ENCODE measurements at places on chromosomes 4 and X.

- no peak for DNase-seq
Observed at GRCh38 chr4:15325987-15326386, 101.8 kb upstream of the C1QTNF7 start.

- DNase-seq, result no peak
Observed at GRCh38 chrX:41909068-41909467, 14.3 kb downstream of the CASK start.

- no peak for DNase-seq
Observed at GRCh38 chr4:86675548-86675947, 81.4 kb downstream of the PTPN13 start.

DNA sequence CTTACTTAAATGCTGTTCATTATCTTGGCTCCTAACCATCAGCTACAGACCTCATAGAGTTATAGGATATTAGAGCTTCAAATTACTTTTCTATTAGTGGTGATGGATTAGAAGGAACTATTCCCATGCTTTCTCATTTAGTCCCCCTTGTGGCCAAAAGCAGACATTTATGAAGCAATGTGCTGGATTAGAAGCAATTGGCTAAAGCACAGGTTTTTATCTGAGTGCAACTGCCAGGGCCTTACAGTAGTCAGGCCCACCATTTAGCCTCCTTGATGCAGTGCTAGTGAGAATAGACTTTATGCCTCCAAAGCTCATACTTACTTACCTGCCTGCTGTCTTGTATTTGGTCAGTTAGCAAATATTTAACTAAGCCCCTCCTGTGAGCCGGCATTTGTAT, 93.0 kb downstream of the TSPAN7 start:
- no peak for DNase-seq

- no peak for DNase-seq
Observed at GRCh38 chr4:7960017-7960789, 20.5 kb upstream of the AFAP1 start.

- no peak for DNase-seq
Observed at GRCh38 chr4:7382634-7383014, 52.1 kb downstream of the PSAPL1 start.

DNA sequence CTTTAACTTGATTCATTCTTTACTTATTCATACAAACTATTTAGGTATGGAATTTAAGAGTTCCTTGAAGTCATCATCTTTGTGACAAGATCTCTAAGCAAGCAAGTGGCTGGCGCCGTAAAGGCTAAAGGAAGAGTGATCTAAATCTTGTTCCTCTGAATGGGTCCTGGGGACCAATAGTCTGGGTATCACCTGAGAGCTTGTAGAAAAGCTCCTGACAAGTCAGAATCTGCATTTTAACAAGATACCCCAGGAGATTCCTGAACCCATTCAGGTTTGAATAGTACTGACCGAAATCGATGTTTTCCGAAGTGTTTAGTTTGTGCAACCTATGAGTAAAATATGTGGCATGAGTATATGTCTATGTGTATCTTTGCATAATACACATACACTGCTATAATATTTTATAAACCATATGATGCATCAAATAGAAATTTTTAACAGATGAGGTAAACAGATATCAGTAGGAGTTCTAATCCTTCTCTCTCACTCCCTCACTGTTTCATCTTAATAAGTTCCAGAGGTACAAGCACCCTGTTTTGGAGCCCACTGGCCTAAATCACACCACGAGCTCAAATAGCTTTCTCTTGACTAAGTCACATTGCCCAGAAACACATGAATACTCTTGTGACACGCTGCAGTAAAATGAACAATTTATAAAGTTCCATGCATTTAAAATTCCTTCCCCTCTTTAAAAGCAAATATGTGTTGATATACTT, 170.0 kb downstream of the RELL1 start:
- no peak for DNase-seq

DNA sequence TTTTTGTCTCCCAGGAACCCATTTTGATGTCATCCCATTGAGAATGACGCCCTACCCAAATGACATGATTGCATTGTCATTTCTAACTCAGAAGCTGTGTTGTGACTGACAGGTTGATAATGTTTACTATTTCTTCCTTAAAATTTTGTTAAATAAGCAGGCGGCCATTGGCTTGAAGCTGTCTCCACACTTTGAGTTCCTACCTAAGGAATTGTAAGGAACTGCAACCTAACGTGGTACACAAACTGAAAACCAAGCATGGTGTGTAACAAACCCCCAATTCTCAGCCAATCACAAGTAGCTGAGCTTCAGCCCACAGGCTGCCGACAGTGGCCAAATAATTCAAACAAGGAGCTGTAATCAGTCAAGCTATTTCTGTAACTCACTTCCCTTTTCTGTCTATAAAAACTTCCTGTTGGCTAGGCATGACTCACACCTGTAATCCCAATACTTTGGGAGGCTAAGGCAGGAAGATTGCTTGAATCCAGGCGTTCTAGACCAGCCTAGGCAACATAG, 2.9 kb upstream of the MND1 start:
- DNase-seq, result no peak

GRCh38 chr4:82430964-82431745, 765 bp downstream of the ENOPH1 start:
- no peak for DNase-seq

- DNase-seq, result no peak
Observed at GRCh38 chrX:119694601-119695534, 1.9 kb upstream of the SEPTIN6 start.

DNA sequence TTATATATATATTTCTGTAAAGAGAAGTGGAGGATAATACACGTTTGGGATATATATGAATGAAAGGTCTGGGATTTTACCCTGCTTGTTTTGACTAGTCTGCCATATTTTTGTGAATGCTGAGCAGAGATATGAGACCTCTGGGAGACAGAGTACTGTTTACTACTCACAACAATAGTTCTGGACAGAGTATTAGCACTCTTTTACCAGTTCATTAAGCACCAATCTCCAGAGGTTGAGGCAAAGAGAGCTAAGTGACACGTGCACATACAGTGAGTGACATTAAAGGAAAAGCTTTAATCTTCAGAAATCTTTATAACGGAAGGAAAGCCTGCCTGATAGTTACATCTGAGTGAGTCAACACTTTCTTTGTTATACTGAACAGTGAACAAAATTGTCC, 1452.7 kb upstream of the TENM3 start:
- no peak for DNase-seq

GRCh38 chr4:99062120-99062519, 26.5 kb downstream of the ADH5 start:
- no peak for DNase-seq

GRCh38 chr4:26281881-26282280, 38.9 kb upstream of the RBPJ start:
- DNase-seq, result no peak

DNA sequence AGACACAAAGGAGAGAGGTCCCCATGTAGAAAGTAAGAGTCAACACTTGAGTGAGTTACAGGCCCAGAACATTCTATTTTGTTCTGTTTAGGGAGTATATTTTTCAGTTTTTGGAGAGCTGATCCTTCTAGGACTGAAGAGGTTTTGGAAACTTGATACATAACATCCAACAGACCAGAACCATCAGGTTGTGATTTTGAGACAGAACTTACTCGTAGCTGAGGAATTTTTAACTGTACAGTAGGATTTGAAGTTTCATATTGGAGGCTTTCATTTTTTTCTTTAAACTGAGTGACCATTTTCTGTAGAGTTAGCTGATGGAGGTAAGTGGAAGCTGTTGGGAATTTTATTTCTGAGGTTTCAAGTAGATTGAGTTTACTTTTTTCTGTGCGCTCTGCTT, 73.3 kb downstream of the NCAPG start:
- DNase-seq, result no peak

DNA sequence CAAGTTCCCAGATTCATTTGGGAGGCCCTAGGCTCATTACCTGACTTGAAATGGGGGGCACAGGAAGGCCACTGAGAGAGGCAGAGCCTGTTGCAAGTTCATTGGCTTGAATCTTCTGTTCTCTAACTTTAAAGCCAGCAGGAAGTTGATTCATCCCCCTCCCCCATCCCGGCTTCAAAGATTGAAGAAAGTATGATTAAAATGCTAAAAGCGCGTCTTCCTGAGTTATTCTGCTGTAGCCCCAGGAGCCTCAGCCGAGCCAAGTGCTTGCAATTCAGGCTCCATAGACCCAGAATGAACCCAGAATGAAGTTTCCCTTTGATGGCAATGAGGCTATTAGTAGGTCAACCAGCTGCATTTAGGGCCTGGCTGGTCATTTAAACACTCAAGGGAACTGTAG, 14.7 kb downstream of the CHST7 start:
- DNase-seq, result no peak

DNA sequence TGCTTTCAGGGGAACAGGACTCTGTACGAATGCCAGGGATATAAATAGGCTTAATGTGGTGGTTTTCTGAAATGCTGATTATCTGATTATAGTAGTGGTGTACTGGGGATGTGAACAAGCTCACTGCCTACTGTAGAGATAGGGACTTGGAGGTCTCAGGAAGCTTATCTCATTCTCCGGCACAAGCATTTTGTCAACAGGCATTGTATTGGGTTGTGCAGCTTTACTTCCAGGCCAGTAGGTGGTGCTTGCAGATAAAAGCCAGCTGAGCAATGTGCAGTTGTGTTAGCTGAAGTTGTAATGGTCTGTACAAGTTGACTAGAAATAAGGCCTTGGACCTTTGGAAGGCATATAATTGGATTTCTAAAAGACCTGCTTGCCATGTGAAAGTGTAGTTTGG, 49.5 kb upstream of the TMLHE start:
- DNase-seq, result no peak

DNA sequence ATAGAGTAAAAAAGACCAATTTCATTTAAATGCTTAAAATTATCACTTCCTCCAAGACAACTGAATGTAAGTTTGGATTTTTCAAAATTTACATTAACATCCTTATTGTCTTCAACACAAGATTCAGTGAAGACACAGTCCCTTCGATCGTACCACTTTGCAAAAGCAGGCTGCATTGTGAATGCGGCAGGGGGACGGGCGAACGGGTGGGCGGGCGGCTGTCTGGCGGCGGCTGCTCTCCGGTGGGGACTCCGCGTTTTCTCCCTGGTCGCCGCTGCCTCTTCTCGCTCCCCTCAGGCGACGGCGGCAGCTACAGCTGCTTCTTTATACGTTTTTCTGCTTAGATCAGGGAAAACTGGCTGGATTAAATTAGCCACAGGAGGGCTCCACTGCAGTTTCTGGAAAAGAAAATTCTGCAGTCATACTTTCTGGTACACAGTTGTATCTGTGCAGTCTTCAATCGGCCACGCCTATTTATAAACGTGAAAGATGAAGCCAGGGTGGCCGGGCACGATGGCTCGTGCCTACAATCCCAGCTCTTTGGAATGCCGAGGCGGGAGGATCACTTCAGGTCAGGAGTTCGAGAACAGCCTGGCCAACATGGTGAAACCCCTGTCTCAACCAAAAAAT, 33.9 kb upstream of the HPF1 start:
- no peak for DNase-seq

- DNase-seq, result no peak
Observed at GRCh38 chr4:148270630-148271029, 171.6 kb downstream of the NR3C2 start.

GRCh38 chr4:10530137-10530786, 73.0 kb upstream of the ZNF518B start:
- DNase-seq, result no peak

DNA sequence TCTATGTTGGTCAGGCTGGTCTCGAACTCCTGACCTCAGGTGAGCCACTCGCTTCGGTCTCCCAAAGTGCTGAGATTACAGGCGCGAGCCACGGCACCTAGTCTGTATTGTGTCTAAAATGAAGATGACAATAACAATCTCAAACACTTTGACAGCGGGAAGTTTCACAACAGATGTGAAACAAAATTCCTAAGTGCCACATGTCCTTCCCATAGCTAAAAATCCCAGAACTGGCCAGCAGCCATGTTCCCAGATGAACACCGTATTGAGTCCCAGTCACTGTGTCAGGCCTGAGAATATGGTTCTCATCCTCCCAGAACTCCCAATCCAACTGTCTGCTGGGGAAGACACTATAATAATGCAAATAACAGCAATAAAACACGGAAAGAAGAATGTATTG, 16.4 kb upstream of the KLHL8 start:
- no peak for DNase-seq

DNA sequence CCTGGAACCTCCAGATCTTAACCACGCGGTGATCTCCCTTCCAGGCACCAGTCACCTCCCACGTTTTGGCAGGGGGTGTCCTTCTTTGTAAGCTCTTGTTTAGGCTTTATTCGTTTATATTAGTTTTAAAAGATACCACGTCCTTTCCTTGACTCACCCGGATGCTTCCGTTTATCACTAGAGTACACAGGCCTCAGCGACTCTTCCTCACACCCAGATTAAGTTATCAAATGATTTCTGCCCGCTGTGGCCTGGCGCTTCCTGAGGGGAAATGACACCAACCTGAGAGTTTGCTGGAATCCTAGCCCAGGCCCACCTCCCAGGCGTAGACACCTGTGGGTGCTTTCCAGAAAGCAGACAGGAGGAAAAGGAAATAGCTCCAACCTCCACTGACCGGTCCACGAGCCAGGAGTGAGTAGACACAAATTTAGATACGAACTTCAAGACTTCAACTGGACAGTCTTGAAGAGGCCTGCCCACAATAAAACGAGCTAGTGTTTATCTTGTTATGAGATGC, 756 bp upstream of the ADAMTS3 start:
- DNase-seq, result no peak

GRCh38 chr4:174461466-174462106, 60.7 kb downstream of the HPGD start:
- no peak for DNase-seq

DNA sequence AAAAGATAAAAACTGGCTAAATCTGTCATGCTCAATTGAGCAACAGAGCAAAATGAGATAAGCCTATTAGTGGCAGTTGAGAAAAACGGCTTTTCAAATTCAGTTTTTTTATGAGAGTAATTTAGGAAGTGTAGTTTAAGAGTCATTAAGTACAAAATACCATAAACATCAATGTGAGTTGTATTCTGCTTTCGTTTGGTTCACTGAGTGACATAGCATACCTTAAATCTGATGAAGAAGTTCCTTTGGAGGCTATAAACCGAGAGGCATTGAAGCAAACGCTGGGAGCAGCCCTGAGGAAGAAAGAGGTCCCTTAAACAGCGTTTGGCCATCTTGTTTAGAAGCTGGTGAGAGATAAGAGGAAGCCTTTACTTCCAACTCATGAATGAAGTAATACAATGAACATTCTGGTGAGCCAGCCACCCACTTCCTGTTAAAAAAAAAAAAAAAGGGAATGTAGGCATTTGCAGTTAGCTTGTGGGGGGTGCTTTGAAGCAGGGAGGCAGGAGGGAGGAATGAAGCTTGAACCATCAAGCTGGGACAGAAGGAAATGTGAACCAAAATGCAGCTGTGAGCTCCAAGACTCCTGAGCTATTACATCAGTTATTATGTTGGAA, 132.3 kb downstream of the ZNF330 start:
- DNase-seq, result no peak

GRCh38 chrX:148722966-148723365, 222.5 kb downstream of the AFF2 start:
- no peak for DNase-seq

DNA sequence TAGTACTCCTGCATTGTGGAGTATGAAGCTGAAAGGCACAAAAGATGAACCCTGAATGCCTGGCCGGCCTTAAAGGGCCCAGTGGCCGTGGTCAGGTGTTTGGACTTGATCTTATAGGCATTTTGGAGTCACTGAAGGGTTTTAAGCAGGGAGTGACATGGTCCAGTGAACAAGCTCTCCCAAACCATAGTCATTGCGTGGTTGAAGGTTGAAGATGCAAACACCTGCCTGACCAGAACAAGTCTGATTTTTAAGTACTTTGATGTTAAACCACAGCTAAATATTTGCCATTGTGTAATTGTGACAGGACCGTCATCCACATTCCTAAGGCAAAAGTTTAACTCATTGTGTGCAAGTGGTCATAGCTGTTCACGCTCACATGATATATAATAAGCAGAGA, 3.3 kb downstream of the STK32B start:
- no peak for DNase-seq

All from stimulated activated CD4-positive, alpha-beta T cell treated with anti-CD3 and anti-CD28 coated beads, Interleukin-1b, Interleukin-23, amount 100 ng/mL, for 1 hour (primary cell).